Dermis lymphatic vessel endothelial cell (primary cell): ENCODE measurements at places on chromosomes 7 and 10. TPM values are rescaled to one million over a fixed set of nuclear protein-coding genes. Genes with fewer than 3 reads are reported as not detected.

The NODAL gene
- total RNA-seq = not detected in 2 replicates

The MRC1 gene
- total RNA-seq = 201 and 288 TPM in 2 replicates

The ZNF736 gene
- 6.0 and 9.4 TPM in 2 replicates for total RNA-seq

The DPYSL4 gene
- 0.76 and 1.3 TPM in 2 replicates for total RNA-seq

The ARMC3 gene
- not detected in 2 replicates for total RNA-seq

The OR2A42 gene
- total RNA-seq = not detected in 2 replicates

The CYP2E1 gene
- total RNA-seq = 0.26 TPM in 1 of 2 replicates, not detected in the other

The GDF2 gene
- total RNA-seq = not detected in 2 replicates

The SUV39H2 gene
- total RNA-seq = 4.3 and 9.4 TPM in 2 replicates

The ACTR3C gene
- total RNA-seq = 1.7 and 6.7 TPM in 2 replicates

The UBE2D1 gene
- total RNA-seq = 5.6 and 8.4 TPM in 2 replicates

The SLC13A4 gene
- not detected in 2 replicates for total RNA-seq

The MDFIC gene
- total RNA-seq = 41.9 and 73.8 TPM in 2 replicates

The LRMDA gene
- 22.0 and 26.9 TPM in 2 replicates for total RNA-seq

The PRSS37 gene
- total RNA-seq = not detected in 2 replicates

The FBXL13 gene
- total RNA-seq = 0.22 and 0.34 TPM in 2 replicates

The TSPAN33 gene
- 0.11 TPM in 1 of 2 replicates, not detected in the other for total RNA-seq

The ACHE gene
- total RNA-seq = 2.2 and 5.1 TPM in 2 replicates

The KCP gene
- not detected in 2 replicates for total RNA-seq

The PCDH15 gene
- total RNA-seq = not detected in 2 replicates

The PILRB gene
- 9.4 and 14.3 TPM in 2 replicates for total RNA-seq

The SORBS1 gene
- 3.7 and 10.7 TPM in 2 replicates for total RNA-seq

The SPDYE1 gene
- not detected in 2 replicates for total RNA-seq

The ZNF365 gene
- total RNA-seq = under 0.01 TPM in 1 of 2 replicates, not detected in the other

The DNAH11 gene
- 0.11 TPM in 1 of 2 replicates, not detected in the other for total RNA-seq

The CTBP2 gene
- 99.0 and 128 TPM in 2 replicates for total RNA-seq

The ITPRIP gene
- total RNA-seq = 34.7 and 53.9 TPM in 2 replicates

The MLXIPL gene
- not detected in 2 replicates for total RNA-seq

The PLEKHS1 gene
- total RNA-seq = not detected in 2 replicates

The ITIH5 gene
- total RNA-seq = 0.33 and 0.52 TPM in 2 replicates

The SLC18A3 gene
- total RNA-seq = not detected in 2 replicates

The NME8 gene
- total RNA-seq = not detected in 2 replicates

The MRLN gene
- not detected in 2 replicates for total RNA-seq

The CTAGE4 gene
- 0.09 TPM in 1 of 2 replicates, not detected in the other for total RNA-seq

The BLOC1S2 gene
- total RNA-seq = 35.5 and 39.3 TPM in 2 replicates

The ADRA2A gene
- total RNA-seq = under 0.01 TPM in 2 replicates

The TAF3 gene
- total RNA-seq = 0.87 and 1.4 TPM in 2 replicates

The AKR1C8 gene
- total RNA-seq = not detected in 2 replicates

The BUD31 gene
- 76.5 and 82.6 TPM in 2 replicates for total RNA-seq

The PRSS2 gene
- total RNA-seq = not detected in 2 replicates

The EXOC4 gene
- 124 and 135 TPM in 2 replicates for total RNA-seq

The LBX1 gene
- total RNA-seq = not detected in 2 replicates
